ENCODE measurements at places on chromosomes 3 and 15.
A peak's percentile ranks its signal among the peaks of the same experiment; 100 is the strongest.

DNA sequence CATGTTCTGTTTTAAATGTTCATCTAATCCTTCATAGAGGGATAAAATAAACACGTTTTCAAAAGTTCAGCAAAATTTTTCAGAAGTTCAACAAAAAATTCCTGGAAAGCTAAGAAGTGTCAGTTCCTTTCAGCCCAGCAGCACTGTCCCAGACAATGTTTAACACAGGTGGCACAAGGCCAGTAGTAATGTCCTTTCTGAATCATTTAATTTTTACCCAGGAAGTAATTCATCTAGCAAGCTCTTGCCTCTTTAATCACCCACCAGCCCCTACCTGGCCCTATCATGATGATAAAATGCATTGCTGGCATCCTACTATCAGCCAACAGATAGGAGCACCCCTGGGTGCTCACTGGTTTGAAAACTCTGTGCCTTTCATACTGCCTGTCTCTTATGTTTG is 627.1 kb upstream of the ADAMTS9 start:
- DNase-seq, result no peak

DNA sequence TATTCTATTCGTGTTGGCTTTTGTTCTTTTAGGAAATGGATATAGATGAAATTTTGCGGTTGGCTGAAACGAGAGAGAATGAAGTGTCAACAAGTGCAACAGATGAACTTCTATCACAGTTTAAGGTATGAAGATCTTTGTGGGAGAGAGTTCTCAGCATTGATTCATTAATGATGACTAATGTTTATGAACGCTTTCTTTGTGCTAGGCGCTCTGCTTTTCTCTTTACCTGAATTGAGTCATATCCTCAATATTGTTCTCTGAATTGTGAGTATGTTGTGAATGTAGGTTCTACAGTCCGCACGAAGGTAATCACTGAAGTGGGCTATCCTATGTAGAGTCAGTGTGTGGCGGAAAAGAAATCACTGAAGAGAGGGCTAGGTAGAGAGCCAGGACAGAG is 81.2 kb downstream of the CHD2 start:
- DNase-seq, result no peak

DNA sequence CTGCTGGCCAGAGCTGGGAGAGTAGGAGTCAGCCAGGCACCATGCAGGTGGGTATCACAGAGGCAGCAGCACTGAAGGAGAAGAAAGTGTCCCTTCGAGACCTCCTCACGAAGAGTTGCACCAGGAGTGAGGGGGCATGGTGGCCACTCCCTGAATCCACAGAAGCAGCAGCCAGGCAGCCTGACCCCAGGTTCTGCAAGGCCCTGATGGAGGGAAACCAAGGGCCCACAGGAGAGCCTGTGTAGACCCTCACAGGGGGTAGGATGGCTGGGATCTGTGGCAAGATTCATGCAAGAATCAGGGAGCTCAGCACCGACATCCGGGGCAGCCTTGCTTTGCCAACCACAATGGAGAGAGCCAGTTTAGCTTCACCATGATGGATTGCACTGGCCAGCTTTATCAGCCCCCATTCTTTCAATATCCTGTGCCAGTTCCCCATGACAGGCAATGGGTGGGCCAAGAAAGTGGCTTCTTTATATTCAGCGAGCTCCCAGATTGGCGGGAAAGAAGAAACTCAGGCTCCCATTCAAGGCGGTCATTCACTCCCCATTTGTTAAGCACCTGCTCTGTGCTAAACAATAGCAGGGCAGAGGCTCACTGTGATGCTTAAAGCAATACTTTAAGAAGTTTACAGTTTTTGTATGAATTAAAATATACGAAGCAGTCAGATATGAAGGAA is 33.5 kb upstream of the TBC1D21 start:
- DNase-seq, result no peak

DNA sequence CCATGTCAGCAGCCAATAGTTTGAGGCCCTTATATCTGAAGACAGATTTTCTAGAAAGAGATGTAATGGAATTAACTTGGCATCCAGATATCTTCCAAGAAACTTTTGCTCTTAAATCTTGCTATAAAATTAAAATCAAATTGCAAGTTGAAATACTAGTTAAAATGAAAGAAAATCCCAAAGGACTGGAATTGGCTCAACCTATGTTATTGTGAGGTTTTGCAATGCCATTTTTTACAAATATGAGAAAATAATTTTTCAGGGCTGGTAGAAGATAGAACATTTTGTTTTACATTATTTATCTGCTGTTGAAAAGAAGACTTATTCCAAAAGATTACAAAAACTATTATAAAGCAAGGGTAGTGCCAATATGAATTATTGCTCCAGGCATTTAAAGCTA is 92.2 kb upstream of the AGTR1 start:
- no peak for DNase-seq

GRCh38 chr3:182787302-182788036 is 5.8 kb upstream of the ATP11B start:
- DNase-seq, result no peak

- DNase-seq, result no peak
Observed at GRCh38 chr3:50254577-50255250, 14.2 kb upstream of the SEMA3B start.

DNA sequence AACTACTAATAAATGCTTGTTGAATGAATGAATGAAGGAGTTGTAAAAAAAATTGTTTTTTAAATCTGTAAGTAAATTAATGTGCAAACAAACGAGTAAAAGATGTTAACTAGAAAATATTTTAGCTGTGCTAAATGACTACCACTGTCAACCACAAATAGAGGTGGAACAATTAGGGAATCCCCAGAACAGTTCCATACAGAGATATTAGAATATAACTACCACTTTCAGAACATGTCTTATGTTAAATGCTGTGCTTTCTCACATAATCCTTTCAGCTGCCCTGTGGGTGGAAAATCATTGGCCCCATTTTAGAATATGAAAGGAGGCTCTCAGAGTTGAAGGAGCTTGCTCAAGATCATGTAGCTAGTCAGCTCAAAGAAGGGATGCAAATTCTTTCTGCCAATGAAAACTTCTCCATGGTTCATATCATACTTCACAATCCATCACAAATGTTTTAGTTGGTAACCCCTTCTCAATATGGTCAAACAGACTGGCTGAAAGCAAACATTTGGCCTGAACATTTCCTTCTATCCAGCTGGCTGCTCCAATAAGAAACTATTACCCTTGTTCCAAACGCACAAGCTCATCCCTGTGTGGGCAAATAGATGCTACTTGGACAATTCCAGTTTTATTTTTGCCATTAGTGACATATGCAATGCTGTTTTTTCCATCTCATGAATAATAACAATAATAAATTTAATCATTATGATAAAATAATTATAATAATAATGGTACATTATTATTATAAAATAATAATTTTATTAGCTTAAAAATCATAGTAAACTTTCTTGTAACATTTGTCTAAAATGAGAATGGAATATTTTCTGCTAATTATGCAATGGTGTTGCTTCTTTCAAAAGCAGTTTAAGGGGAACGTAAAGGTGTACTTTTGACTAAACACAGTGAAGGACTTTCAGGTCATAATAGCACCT is 290.4 kb upstream of the STT3B start:
- DNase-seq, result no peak

DNA sequence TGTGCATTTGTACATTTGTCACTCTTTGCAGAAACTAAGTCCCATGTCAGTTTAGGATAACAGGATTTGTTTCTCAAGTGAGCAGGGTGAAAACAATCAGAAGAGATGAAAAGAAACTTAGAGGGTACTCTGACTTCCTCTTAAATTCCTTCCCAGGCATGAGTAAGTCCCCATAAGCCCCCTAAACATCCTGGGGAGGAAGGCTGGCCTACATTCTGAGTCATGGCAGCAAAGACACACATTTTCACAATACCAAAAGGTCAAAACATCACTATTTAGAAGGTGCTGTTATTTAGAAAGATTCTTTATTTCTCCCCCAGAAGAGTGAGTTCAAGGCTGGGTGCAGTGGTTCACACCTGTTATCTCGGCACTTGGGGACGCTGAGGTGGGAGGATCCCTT is 7.6 kb upstream of the FOXP1 start:
- no peak for DNase-seq

GRCh38 chr3:171704814-171705213 is 105.5 kb downstream of the PLD1 start:
- no peak for DNase-seq

DNA sequence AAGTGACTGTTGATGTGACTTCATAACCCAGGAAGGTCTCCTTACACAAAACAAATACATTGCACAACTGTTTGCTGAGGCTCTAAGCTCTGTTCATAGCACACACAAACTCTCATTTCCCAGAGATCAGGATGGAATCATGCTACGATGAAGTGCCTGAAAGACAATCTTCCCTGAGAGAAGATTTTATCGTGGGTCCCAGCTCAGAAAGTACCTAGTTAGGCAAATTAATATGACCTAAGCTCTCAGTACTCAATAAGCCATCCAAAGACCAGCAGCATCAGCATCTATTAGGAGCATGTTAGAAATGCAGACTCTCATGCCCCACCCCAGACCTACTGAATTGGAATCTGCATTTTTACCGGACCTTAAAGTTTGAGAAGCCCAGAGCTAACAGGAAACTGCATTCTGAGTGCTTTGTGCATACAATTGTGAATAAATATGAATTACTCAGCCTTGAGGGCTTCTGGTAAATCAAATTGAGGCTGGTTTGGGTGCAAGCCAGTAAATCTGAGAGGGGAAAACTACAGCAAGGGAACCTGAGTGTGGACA is 161.5 kb upstream of the C2CD4B start:
- DNase-seq, result no peak

- DNase-seq, result no peak
Observed at GRCh38 chr15:48946074-48946839, 17.5 kb downstream of the SHC4 start.

DNA sequence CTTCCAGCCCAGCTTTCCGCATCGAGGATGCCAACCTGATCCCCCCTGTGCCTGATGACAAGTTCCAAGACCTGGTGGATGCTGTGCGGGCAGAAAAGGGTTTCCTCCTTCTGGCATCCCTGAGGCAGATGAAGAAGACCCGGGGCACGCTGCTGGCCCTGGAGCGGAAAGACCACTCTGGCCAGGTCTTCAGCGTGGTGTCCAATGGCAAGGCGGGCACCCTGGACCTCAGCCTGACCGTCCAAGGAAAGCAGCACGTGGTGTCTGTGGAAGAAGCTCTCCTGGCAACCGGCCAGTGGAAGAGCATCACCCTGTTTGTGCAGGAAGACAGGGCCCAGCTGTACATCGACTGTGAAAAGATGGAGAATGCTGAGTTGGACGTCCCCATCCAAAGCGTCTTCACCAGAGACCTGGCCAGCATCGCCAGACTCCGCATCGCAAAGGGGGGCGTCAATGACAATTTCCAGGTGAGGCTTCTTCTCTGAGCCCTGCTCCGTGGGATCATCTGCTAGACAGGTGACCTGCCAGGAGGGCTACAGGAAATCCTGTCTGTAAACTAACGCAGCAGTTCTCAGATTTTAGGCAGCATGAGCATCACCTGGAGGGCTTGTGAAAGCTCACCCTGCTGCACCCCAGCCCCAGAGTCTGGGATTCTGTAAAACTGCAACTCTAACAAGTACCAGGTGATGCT is 1.6 kb downstream of the THBS1 start:
- peak; percentile 49 for DNase-seq

DNA sequence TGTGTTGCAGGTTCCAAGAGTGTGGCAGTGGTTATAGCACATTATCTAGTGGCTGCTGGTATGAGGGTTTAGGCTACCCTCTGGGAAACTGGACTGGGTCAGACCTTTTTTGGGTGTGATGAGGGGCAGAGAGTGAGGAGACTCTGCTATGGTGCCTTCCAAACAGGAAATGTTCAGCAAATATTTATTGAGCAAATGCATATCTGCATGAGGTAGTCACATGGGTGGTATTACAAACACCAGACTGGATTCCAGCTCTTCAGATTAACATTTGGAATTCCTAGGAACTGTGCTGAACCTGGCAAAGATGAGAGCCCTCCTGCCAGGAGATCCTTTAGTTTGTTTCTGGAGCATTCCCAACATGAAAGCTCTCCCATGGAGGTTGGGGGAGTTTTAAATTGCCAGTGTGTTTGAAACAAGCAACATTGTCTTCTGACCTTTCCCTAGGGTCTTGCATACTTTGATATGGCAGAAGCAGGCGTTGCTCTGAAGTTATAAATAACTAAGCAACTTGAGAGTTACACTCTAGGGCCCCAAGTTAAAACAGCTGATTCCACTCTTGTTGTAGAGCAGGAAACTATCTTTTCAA is 341.2 kb upstream of the C2CD4B start:
- no peak for DNase-seq

GRCh38 chr15:69976366-69976994 is 121.2 kb downstream of the TLE3 start:
- no peak for DNase-seq

DNA sequence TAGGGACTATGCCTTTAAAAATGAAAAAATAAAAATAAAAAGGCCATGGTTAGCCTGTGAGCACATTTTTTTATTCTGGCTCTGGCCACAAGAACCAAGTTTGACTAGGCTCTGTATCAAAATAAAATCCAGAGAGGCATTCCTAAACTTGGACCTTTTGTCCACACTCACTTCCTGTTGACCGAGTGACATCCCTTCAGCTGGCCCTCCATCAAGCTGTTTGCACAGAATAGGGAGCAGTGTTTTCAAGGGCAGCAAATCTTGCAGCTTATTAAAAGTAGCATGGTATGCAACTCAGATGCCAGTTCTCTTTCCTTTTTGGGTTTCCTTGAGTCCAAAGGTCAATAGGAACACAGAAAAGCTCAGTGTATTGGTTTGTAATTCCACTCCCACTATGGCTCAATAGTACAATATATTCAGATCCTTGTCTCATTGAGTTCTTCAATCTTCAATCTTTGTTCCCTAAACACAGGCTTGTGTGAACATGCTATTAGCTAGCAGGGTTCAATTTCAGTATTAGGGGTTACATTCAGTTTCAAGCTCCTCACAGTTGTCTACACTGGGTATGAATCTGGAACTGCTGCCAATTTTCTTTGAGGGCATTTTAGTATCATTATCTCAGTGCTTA is 244.5 kb downstream of the RBMS3 start:
- peak; percentile 69 for DNase-seq

- DNase-seq, result peak; percentile 15
Observed at GRCh38 chr15:63979262-63979793, 67.0 kb downstream of the DAPK2 start.

DNA sequence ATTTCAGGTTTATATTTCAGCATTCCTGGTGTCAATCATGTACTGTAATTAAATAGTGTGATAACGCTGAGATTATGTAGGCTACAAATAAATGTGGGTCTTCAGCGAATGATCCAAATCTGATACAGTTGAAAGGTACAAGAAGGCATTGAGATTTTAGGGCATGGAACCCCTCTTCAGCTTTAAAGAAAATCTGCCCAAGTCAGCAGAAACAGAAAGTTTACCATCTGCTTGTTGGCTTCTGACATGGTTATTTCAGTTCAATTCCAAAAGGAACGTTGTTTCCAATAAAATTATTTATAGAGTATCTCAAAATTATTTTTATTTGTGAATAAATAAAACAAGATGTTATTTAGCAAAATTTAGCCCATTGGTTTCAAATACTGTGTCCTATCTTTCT is 400.2 kb upstream of the RORA start:
- DNase-seq, result no peak

DNA sequence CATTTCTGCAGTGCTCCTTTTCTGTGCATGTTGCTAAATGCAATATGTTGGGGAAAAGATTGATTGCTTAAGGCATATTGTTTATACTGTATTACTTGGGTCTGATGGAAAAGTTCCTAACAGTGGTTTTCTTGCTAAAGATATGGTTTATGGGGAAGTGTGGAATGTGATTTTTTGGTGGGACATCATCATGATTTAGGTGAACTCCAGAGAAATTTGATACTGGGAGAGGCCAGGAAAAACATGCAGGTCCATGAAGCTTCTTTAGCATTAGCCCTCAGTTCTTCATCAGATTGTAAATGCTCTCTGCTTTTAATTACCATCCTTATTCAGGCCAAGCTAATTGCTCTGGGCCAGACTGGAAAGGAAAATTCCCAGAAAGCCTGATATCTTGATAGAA is 147.5 kb downstream of the LRTM1 start:
- no peak for DNase-seq

GRCh38 chr3:44678480-44679116 is 30.1 kb downstream of the ZNF35 start:
- DNase-seq, result no peak
